ENCODE measurements at places on chromosomes 1 and 21.

- ATAC-seq = no peak
- H3K4me1 ChIP-seq = no peaks in the 10 kb centered on the region
- peaks cover 3% of the 10 kb centered on the region for H3K27me3 ChIP-seq
- H3K36me3 ChIP-seq = no peaks in the 10 kb centered on the region
- no peak overlapping the region for H3K27ac ChIP-seq
- no peak overlapping the region for H3K4me3 ChIP-seq
Observed at GRCh38 chr1:64685217-64685616, 59.7 kb upstream of the RAVER2 start.

- H3K36me3 ChIP-seq = no peaks in the 10 kb centered on the region
- ATAC-seq = no peak
Observed at GRCh38 chr1:53587252-53587988, 128.2 kb downstream of the DMRTB1 start.

DNA sequence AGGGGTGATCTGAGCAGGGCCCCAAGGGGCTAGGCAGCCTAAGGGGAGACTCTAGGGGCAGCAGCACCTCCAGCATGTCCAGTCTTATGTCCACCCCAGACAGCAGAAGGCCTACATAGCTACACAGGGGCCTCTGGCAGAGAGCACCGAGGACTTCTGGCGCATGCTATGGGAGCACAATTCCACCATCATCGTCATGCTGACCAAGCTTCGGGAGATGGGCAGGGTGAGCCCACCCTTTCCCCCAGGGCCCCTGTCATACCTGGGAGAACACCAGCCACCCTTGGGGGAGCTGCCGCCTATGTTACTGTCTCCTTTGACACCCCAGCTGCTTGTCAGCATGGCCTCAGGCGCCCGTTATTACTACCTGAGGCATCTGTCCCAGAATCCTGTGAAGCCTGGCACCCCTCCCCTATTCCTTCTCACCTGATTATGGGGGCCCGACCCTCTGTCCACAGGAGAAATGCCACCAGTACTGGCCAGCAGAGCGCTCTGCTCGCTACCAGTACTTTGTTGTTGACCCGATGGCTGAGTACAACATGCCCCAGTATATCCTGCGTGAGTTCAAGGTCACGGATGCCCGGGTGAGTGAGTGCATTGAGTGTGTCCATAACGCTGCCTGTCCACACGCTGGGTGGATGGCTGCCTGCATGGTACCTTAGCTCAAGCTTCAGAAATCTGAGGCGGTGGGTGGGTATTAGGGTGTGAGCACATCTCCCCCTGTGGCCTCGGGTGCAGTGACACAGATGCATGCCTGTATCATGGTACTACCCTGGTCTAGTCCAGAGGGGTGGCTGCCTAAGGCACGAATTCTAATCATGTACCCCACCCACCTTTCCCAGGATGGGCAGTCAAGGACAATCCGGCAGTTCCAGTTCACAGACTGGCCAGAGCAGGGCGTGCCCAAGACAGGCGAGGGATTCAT, 29.7 kb upstream of the KDM4A start:
- H3K27me3 ChIP-seq = no peaks in the 10 kb centered on the region
- H3K36me3 ChIP-seq = no peaks in the 10 kb centered on the region
- no peak overlapping the region for H3K27ac ChIP-seq
- H3K4me3 ChIP-seq = no peak overlapping the region

DNA sequence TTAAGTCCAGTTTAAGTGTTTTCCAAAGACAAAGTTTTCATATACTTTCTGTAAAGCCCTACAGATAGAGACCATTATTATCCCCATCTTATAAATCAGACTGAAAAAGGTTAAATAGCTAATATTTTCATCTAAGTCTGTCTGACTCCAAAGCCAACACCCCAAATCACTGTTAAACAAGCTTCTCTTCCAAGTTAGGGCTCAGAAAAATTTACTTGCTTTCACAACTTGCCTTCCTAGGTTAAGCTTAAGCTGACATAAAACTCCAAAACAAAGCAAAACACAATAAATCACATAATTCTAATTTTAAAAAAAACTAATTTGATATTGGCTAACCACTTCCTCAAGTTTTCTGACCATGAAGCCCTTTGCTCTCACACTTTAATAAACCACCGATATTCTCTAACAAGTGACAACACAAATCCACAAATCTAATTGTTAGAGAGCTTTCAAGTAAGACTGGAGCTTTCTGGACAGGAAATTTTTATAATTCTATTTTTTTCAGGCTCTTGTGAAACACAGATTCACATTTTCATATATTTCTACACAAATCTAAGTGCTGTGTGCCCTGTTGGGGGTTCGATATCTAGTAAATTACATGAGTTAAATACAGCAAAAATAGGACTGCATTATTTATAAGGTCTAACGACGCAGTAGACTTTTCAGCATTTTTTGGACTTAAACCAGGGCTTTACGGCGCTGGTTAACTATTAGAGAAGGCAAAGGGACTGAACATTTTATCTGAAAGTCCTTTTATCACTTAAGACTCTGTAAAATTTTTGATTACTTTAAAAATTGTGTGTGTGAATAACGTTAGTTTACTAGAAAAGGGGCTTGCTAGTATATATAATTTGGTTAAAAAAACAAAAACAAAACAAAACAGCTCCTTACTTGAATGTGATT, 2.1 kb downstream of the GNG12 start:
- peaks cover 46% of the 10 kb centered on the region for H3K27me3 ChIP-seq
- H3K4me1 ChIP-seq = peaks cover 7% of the 10 kb centered on the region
- no peaks in the 10 kb centered on the region for H3K36me3 ChIP-seq
- no peak for ATAC-seq
- peak overlapping the region; percentile 79 for H3K4me3 ChIP-seq

DNA sequence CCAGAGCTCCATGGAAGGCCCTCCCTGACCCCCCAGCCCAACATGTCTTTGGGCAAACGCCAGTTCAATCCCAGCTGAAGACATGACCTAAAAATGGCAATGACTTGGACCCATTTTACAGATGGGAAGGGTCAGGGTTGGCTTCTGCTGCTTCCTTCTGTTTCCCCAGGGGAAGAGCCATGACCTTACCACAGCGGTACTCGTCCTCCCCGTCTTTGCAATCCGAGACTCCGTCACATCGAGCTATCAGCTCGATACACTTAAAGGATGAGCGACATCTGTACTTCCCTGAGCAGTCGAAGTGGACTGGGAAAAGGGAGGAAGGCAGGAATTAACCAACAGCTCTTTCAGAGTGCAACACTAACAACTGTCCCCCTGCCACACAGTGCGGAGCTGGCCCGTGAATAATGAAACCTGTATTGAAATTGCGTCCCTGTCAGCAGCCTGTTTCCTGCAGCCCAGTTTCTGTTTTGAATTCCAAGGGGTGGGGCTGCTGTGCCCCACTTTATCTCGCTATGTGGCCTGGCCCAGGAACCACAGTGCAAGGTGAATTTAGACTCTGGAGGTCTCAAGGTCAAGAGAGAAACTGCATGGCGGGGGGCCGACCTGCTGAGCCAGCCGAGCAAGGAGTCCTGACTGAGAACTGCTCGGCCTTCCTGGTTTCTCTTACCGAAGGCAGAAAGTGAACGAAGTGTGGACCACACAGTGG, 7.0 kb downstream of the TMPRSS3 start:
- ATAC-seq = peak; percentile 62
- H3K27me3 ChIP-seq = no peaks in the 10 kb centered on the region
- peak overlapping the region; percentile 71 for H3K4me3 ChIP-seq
- peaks cover 40% of the 10 kb centered on the region for H3K4me1 ChIP-seq
- peak overlapping the region; percentile 62 for H3K27ac ChIP-seq

All from activated T-helper 17 cell treated with anti-CD3 and anti-CD28 coated beads, Interleukin-2, amount 50 U/mL, for 72 hours (primary cell).